ENCODE measurements at places on chromosomes 1 and 21.

DNA sequence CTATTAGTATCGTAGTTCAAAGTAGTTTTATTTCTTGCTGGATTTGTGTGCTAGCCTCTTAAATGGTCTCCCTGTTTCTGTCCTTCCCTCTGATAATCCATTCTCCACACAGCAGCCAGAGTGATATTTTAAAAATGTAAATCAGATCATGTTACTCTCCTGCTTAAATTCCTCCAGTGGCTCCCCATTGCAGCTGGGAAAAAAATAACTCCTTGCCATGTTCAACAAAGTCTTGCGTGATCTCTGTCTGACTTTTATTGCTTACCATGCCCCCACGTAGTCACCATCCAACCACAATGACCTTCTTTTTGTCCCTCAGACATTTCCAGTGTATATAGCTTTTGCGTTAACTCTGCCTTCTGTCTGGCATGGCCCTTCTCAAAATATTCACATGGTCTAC is 178.8 kb downstream of the FGGY start:
- DNase-seq, result no peak

DNA sequence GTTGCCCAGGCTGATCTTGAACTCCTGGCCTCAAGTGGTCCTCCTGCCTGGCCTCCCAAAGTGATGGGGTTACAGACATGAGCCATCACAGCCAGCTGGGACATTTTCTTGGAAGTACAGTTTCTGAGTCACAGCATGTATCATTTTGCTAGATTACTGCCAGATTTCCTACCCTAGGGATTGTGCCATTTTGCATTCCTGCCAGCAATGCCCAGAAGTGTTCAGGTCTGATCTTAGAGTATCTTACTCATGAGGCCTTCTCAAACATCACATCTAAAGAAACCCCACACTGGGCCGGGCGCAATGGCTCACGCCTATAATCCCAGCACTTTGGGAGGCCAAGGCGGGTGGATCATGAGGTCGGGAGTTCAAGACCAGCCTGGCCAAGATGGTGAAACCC is 10.2 kb downstream of the BMP8A start:
- DNase-seq, result no peak

GRCh38 chr1:240575981-240576662 is 35.8 kb downstream of the GREM2 start:
- DNase-seq, result peak; percentile 56

DNA sequence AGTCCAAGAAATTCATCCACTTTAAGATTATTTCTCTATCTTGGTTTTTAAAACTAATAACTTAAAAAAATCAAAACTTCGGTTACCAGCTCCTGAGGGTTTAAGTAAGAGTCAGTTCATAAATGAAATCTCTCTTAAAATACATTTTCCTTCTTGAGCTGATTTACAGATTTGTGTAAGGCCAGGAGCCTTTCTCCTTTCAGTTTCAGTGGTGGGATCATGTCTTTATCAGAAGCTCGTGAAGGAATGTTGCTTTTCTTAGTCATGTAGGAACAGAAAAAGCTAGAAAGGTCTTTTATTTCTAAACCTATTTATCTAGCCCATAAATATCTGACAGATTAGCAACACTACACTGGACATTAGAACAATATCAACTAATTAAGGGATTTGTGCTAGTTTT is 390.2 kb downstream of the GPATCH2 start:
- no peak for DNase-seq

GRCh38 chr21:35162831-35163230 is 113.7 kb upstream of the RUNX1 start:
- no peak for DNase-seq

DNA sequence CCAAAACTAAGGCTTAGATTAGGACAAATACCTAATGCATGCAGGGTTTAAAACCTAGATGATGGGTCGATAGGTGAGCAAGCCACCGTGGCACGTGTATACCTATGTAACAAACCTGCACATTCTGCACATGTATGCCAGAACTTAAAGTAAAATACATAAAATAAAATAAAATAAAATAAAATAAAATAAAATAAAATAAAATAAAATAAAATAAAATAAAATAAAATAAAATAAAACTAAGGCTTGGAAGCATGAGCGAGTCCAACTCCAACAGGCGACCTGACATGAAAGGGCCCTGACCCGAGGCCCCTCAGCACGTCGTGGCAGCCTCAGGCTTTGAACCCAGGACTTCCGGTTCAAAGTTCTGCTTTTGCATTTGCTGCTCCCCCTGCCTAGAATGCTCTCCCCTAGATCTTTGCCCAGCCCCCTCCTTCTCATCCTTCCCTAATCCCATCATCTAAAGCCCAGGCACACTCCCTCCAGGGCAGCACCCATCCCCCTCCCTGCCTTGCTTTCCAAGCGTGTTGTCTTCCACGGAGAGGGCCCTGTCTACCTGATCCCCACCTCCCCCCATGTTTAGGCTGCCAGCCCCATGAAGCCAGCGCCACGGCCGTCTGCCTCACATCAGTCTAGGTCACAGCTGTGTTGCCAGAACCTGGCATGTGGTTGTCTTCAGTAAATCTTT is 64.3 kb downstream of the TAS1R2 start:
- DNase-seq, result no peak

DNA sequence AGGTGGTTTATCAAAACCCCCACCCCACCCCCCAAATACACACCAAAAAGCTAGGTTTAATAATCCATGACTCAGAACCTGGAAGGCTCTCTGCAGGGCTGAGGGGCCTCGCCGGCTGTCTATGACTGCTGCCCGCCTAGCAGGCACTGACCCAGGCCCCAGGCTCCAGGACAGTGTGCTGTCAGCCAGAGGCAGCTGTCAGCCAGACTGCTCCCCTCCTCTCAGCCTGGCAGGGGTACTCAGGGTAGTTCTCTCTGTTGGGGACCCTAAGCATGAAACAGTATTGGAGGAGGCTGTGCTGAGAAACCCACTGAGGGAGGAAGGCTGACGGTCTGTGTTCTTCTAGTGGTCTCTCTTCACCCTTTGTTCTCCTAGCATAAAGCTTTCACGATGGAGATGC is 90.3 kb downstream of the CCDC185 start:
- DNase-seq, result no peak

GRCh38 chr1:17475752-17476151 is 36.3 kb upstream of the RCC2 start:
- DNase-seq, result no peak

DNA sequence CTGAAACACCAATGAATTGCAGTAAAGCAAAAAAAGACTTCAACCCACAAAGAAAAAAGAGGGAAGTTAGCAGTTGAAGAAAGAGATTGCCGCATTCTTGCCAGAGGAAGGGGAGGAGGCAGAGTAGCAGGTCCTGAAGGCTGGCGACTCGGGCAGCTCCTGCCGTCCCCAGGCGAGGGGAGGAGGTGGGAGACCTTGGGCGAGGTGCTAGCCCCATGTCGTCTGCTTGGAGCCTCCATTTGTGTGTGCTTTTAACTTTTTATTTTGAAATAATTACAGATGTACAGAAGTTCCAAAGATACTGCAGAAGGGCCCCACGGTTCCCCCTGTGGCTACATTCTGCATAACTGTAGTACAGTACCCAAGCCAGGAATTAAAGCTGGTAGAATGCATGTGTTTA is 6.7 kb downstream of the TRPM2 start:
- DNase-seq, result no peak

DNA sequence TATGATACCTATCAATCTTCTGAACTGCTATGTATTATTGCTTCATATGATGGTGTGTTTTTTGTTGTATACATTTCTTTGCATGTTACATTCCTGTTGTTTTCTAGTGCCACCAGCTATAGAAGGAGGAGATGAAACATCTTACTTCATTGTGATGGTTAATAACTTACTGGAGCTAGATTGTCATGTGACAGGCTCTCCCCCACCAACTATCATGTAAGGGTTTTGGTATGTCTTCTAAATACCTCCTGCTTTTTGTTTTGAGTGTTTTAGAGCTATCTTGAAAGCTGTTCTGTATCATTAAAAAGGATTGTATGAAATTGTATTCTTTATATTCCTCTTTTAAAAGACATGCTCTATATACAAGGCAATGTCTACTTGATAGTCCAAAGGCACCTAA is 282.7 kb downstream of the HMCN1 start:
- DNase-seq, result no peak

DNA sequence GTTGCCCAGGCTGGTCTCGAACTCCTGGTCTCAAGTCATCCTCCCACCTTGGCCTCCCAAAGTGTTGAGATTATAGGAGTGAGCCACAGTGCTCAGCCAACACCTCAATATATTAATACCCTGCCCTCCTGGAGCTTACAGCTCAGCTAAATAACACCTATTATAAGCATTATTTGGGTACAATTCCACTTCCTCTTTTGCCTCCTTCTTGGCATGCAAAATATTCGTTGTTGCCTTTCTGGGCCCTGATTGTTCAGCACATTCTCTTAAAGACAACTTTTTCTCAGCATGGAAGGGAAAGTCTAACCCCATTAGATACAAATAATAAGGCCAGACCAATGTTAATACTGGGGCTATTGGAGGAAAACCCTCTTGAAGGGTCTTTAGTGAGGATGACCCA is 2.8 kb downstream of the PAQR7 start:
- DNase-seq, result no peak

DNA sequence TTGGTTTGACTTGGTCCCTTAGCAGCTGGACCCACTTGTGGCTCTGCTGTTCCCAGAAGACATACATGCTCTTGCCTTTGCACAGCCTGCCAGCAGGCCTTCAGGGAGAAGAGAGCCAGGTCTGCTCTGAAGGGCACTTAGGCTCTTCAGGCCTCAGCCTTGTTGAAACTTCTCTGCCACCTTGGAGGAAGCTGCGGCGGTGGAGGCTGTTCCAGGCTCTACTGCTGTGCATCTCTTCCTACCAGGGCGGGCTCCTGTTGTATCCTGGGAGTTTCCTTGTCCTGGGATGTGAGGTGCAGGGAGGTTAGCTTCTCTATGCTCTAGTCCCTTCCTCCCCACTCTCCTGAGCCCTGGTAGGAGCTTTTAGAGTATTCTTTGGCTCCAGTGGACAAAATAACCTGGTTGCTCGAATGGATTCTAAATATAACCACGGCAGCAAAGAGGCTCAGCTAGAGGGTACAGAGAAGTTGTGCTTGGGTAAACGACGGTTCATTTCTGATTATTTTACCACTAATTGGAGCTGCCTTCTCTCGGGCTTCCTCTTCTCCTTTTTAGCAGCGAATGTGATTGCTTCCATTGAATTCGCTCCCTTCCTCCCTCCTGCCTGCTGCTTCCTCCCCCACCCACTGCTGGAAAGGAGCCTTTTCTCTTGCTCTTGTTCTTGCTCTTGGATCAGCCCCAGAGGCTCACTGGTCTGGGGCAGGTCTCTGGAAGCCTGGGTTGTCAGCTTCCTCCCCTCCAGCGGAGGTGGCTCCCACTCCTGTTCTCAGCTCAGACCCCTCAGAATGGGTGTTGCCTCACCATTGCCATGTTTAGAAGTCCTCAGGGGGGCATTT is 126.6 kb upstream of the CACNA1E start:
- no peak for DNase-seq

DNA sequence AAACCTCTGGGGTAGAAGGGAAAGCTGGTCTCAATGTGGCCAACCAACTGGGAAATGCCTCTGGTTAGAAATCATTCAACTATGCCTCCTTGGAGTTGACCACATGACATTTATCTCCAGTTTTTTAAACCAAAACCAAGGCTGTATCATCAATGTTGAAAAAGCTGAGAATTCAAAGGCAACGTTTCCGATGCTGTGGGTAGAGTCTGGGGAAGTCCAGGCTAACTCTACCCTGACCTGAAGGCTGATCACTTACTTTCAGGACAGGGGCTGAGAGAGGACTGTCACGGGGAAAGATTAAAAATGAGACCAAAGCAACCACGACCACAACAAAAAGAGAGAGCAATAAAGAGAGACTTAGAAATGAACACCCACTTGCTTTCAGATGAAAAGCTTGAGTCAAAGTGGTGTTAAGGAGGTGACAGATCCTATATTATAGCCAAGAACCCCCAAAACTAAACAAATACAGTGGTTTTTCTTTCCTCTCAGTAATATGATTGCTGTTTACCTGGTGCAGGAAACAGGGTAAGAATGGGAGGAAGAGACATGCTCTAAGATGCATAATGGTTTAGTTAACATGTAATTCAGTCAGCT is 90.8 kb upstream of the TNFSF4 start:
- DNase-seq, result no peak

DNA sequence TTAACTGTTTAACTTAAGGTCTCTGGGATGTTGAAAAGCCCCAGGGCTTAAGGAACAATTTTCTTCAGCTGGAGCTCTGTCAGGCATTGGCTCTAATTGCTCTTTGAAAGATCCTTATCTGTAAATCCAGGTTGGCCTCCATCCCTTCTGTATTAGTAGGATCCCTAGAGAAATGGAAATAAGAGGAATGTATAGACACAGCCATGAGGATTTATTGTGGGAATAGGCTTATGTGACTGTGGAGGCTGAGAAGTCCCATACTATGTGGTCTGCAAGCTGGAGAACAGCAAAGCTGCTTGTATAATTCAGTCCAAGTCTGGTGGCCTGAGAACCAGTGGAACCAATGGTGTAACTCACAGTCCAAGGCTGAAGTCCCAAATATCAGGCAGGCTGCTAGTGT is 47.6 kb upstream of the VAV3 start:
- DNase-seq, result no peak

DNA sequence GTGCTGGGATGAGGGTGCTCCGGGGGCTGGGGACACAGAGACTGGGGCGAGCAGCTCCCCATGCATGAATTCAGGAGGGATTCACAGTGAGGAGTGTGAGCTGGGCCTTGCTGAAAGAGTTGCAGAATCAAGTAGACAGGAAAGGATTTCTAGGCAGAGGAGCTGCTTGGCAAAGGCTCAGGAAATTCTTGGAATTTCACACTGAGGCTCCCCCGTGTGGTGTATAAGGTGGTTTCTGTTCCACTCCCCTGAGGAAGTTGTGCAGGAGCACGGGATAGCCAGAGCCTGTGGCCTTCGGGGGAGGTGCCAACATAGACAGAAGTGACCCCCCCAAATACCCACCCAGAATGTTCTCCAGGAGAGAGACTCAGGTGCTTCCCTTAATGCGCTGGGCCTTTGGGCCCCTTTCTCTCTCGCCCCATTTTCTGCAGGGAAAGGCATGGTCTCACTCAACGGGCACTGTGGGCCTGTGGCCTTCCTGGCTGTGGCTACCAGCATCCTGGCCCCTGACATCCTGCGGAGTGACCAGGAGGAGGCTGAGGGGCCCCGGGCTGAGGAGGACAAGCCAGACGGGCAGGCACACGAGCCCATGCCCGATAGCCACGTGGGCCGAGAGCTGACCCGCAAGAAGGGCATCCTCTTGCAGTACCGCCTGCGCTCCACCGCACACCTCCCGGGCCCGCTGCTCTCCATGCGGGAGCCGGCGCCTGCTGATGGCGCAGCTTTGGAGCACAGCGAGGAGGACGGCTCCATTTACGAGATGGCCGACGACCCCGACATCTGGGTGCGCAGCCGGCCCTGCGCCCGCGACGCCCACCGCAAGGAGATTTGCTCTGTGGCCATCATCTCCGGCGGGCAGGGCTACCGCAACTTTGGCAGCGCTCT is 58.5 kb upstream of the ACTL8 start:
- peak; percentile 46 for DNase-seq

Data from hepatic stellate cell (primary cell).